ENCODE measurements at places on chromosomes 2 and 18. TPM values are rescaled to one million over a fixed set of nuclear protein-coding genes. Genes with fewer than 3 reads are reported as not detected.

ZC3H8 gene
- 9.4 TPM for total RNA-seq

CCDC141 gene
- total RNA-seq: 0.28 TPM

GRCh38 chr2:152630466-152630865 is 86.8 kb downstream of the PRPF40A start:
- ATAC-seq: no peak

- ATAC-seq: no peak
These were observed 5.5 kb downstream of the DGKD start for GRCh38 chr2:233359823-233360222.

DNA sequence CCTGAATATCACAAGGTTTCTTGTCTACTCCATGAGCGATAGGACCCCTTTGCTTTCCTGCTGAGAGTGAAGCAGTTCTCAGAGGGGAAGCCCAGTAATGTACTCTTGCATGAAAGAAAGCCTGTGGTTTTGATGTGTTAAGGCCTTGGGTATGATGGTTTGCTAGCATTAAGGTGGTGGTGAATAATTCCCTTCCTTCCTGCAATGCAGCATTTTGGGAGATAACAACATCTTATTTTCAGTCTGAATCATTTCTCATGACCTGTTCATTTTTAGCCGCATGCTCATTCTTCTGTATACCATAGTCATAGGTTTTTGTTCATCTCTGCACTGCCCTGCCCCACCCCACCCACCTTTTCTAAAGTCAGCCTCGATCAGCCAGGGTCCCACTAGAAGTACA is 66.2 kb downstream of the HNMT start:
- no peak for ATAC-seq

Data from esophagus mucosa (tissue), 1 donor.